SJSA1 (cell line): ENCODE measurements at places on chromosomes 1 and 21. TPM values are rescaled to one million over a fixed set of nuclear protein-coding genes. Genes with fewer than 3 reads are reported as not detected.

The CD52 gene
- total RNA-seq: not detected in 2 replicates

The S100A7A gene
- not detected in 2 replicates for total RNA-seq

GRCh38 chr1:87791931-87792740 lies 463.5 kb downstream of the LMO4 start:
- no peak overlapping the region for H3K4me3 ChIP-seq
- no peaks in the 10 kb centered on the region for H3K27me3 ChIP-seq
- no peaks in the 10 kb centered on the region for H3K36me3 ChIP-seq
- H3K4me1 ChIP-seq: peaks cover 18% of the 10 kb centered on the region
- H3K27ac ChIP-seq: no peak overlapping the region

DNA sequence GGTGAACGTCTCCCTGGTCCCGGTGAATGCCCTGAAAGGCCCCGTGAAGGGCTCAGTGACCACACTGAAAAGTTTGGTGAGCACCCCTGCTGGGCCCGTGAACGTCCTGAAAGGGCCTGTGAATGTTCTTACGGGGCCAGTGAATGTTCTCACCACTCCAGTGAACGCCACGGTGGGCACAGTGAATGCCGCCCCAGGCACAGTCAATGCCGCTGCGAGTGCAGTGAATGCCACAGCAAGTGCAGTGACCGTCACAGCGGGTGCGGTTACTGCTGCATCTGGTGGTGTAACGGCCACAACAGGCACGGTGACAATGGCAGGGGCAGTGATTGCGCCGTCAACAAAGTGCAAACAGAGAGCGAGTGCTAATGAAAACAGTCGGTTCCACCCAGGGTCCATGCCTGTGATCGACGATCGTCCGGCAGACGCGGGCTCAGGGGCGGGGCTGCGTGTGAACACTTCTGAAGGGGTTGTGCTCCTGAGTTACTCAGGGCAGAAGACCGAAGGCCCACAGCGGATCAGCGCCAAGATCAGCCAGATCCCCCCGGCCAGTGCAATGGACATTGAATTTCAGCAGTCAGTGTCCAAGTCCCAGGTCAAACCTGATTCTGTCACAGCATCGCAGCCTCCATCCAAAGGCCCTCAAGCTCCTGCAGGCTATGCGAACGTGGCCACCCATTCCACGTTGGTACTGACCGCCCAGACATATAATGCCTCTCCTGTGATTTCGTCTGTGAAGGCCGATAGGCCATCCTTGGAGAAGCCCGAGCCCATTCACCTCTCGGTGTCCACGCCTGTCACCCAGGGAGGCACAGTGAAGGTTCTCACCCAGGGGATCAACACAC lies 41.5 kb downstream of the ZBTB17 start:
- H3K27me3 ChIP-seq: no peaks in the 10 kb centered on the region
- H3K4me1 ChIP-seq: peaks cover 25% of the 10 kb centered on the region
- H3K27ac ChIP-seq: no peak overlapping the region
- DNase-seq: no peak

GRCh38 chr1:108897865-108898720 lies 21.3 kb downstream of the GPSM2 start:
- H3K27me3 ChIP-seq: no peaks in the 10 kb centered on the region
- no peak overlapping the region for H3K27ac ChIP-seq
- peaks cover 2% of the 10 kb centered on the region for H3K4me1 ChIP-seq
- no peak overlapping the region for H3K4me3 ChIP-seq
- no peak for DNase-seq

DNA sequence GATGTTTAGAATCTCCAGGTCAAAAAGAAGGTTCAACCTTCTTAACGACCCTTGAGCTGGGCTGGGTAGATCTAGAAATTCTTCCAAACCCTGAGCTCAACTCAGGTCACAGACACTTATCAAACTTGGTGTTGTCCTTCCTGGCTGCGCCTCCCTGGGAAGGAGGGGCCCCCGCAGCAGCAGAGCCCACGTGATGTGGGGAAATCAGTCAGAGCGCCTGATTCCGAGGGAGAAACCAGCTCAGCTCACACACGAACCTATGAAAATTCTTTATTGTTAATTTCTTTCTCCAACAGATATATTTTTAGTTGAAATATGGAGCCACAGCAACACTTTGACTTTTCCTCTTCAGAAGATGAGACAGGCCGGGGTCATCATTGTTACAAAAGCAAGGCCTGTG lies 24.3 kb upstream of the CLSTN1 start:
- no peak overlapping the region for H3K4me3 ChIP-seq
- H3K36me3 ChIP-seq: no peaks in the 10 kb centered on the region
- no peaks in the 10 kb centered on the region for H3K27me3 ChIP-seq
- DNase-seq: no peak
- H3K27ac ChIP-seq: no peak overlapping the region

DNA sequence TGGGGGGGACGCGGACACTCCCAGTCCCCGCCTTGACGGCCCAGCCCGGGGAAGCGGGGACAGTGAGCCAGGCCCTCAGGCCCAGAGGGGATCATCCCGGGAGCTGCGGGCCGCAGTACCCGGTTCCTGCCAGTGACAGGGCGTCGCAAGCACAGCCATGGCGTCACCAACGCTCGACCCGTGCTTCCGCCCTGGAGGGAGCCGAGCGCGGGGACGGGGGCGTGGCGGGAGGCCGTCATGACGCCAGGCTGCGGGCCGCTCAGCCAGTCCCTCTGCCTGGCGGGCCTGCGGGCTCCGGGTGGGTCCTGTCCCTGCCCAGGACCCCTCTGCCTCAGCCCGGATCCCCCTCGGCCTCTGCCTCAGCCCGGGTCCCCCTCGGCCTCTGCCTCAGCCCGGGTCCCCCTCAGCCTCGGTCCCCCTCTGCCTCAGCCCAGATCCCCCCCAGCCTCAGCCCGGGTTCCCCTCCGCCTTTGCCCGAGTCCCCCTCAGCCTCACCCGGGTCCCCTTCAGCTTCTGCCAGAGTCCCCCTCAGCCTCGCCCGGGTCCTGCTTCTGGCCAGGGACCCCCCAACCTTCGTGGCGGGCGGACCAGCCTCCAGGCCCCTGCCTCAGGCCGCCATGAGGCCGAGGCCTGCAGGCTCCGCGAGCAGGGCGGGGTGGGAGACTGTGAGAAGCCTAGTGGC lies 2.3 kb upstream of the SLC2A5 start:
- no peak overlapping the region for H3K4me3 ChIP-seq
- no peaks in the 10 kb centered on the region for H3K36me3 ChIP-seq
- no peak for DNase-seq
- H3K27me3 ChIP-seq: no peaks in the 10 kb centered on the region

The TIE1 gene
- total RNA-seq: 0.11 TPM in 1 of 2 replicates, not detected in the other

DNA sequence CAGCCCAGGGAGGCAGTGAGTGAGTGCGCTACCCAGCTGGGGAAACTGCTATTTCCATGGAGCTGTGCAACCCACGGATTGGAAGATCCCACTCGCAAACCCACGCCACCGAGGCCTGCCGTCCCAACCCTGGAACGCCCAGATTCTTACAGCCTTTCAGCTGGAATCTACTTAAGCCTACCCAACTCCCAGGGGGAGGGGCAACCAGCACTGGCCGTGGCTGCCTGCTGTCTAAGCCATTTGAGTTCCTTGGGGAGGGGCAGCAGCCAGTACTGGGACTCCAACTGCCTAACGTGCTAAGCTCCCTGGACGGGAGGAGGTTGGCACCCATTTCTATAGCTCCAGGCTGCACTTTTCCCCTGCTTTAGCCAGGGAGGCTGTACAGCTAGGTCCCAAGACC lies 27.1 kb upstream of the ZNF669 start:
- no peak overlapping the region for H3K27ac ChIP-seq
- H3K4me1 ChIP-seq: no peaks in the 10 kb centered on the region
- no peak for DNase-seq
- H3K27me3 ChIP-seq: no peaks in the 10 kb centered on the region
- no peak overlapping the region for H3K4me3 ChIP-seq

DNA sequence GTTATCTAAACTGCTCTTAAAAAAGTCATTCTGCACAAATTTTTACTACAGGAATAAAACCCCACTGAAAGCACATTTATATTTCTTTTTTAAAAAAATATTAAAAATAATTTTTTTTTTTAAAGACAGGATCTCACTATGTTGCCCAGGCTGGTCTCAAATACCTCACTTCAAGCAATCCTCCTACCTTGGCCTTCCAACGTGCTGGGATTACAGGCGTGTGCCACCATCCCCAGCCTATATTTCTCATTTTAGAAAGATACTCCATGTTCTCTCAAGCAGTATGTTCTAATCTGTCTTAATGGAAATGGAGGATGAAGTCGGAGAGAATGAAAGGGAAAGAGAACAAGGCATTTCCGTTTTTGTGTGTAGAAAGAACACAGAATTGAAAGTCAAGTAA lies 17.1 kb downstream of the USP24 start:
- no peak overlapping the region for H3K4me3 ChIP-seq
- no peaks in the 10 kb centered on the region for H3K27me3 ChIP-seq
- peaks cover 13% of the 10 kb centered on the region; the same call in 1 of the 2 replicates for H3K36me3 ChIP-seq
- no peak for DNase-seq
- no peak overlapping the region for H3K27ac ChIP-seq

GRCh38 chr1:119739150-119739549 lies 27.4 kb downstream of the PHGDH start:
- no peaks in the 10 kb centered on the region for H3K4me1 ChIP-seq
- 0 out of 2 replicates have a peak, but pooled peaks cover 2% of the 10 kb centered on the region for H3K36me3 ChIP-seq
- no peaks in the 10 kb centered on the region for H3K27me3 ChIP-seq
- H3K27ac ChIP-seq: no peak overlapping the region
- no peak overlapping the region for H3K4me3 ChIP-seq
- no peak for DNase-seq

DNA sequence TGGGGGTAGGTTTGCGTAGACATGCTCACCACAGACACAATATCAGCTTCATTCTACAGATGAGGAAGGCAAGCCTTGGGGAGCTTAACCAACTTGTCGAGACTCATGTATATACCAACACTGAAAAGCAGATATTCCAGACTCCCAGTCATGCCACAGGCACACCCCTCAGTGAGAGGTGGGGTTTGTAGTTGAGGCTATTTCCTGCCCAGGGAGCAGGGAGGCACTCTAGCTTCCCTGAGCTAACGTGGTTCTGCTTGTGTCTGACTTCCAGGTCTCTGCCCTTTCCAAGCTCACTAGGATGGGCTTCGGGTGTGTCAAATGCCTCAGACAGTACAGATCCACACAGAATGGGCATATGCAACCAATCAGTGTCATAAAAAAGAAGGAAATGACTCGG lies 122.3 kb upstream of the RUNX1 start:
- H3K36me3 ChIP-seq: no peaks in the 10 kb centered on the region
- no peaks in the 10 kb centered on the region for H3K27me3 ChIP-seq
- H3K4me3 ChIP-seq: no peak overlapping the region
- H3K4me1 ChIP-seq: no peaks in the 10 kb centered on the region

The CFAP141 gene
- not detected in 2 replicates for total RNA-seq

The FMO3 gene
- total RNA-seq: 3.4 and 5.1 TPM in 2 replicates

The ADAM15 gene
- total RNA-seq: 27.0 and 32.0 TPM in 2 replicates

- no peak overlapping the region for H3K27ac ChIP-seq
- H3K4me1 ChIP-seq: peaks cover 8% of the 10 kb centered on the region
- peaks cover 30% of the 10 kb centered on the region for H3K27me3 ChIP-seq
- no peak overlapping the region for H3K4me3 ChIP-seq
- no peak for DNase-seq
Observed at GRCh38 chr1:50329332-50329932, 93.8 kb downstream of the DMRTA2 start.

The NOL9 gene
- 20.0 and 32.0 TPM in 2 replicates for total RNA-seq

The PIGR gene
- not detected in 2 replicates for total RNA-seq

DNA sequence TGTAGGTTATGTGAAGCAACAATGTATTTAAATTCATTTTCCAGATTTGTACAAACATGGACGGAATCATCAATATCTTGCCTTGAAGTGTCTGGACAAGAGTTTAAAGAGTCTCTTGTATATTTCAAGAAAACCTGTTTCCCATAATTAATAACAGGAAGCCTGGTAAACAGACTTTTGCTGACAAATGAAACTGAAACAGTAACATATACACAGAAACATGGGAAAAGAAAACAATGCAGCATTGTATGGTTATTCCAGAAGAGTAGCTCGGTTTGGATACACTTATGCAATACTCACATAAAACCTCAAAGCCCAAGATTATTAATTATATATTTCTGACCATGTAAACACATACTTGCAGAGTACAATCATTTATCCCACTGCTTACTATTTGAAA lies 265.5 kb downstream of the PTPRC start:
- no peaks in the 10 kb centered on the region for H3K27me3 ChIP-seq
- H3K36me3 ChIP-seq: peaks cover 34% of the 10 kb centered on the region

The NTRK1 gene
- not detected in 2 replicates for total RNA-seq

- no peaks in the 10 kb centered on the region for H3K36me3 ChIP-seq
- peaks cover 17% of the 10 kb centered on the region for H3K27me3 ChIP-seq
- no peaks in the 10 kb centered on the region for H3K4me1 ChIP-seq
- DNase-seq: no peak
- H3K4me3 ChIP-seq: no peak overlapping the region
Observed at GRCh38 chr1:18077657-18078215, 29.9 kb upstream of the IGSF21 start.

The AQP10 gene
- total RNA-seq: not detected in 2 replicates

DNA sequence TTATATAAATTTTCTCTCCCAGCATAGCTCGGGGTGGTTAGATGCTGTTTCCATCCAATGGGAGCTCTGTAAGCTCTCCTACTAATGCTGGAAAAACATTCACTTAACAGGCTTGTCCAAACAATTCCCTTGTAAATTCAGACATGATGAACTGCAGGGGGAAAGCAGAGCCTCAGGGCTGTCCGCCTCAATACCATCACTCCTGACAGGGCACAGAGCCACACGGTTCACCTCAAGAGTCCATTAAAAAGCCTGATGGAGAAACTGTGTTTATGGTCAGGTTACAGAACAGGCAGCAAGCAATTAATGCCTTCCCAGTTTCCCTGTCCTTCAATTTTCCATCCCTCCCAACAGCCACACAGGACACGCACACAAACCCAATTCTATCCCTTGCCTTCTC lies 171.0 kb downstream of the BRINP2 start:
- H3K4me3 ChIP-seq: no peak overlapping the region
- no peaks in the 10 kb centered on the region for H3K4me1 ChIP-seq
- no peaks in the 10 kb centered on the region; the same call in 1 of the 2 replicates for H3K27me3 ChIP-seq
- H3K27ac ChIP-seq: no peak overlapping the region

The TMEM54 gene
- total RNA-seq: 61.2 and 68.6 TPM in 2 replicates

The A3GALT2 gene
- not detected in 2 replicates for total RNA-seq

- no peak overlapping the region for H3K4me3 ChIP-seq
- no peaks in the 10 kb centered on the region for H3K27me3 ChIP-seq
- 0 out of 2 replicates have a peak, but pooled peaks cover 3% of the 10 kb centered on the region for H3K4me1 ChIP-seq
- DNase-seq: no peak
- no peak overlapping the region for H3K27ac ChIP-seq
Observed at GRCh38 chr1:210129092-210129491, 103.5 kb upstream of the SERTAD4 start.
